SHP77 (cell line): ENCODE measurements at places on chromosomes 7 and 10.

GRCh38 chr7:92276460-92276864 is 30.7 kb downstream of the ANKIB1 start:
- no peak for DNase-seq

GRCh38 chr10:4278186-4278585 is 493.2 kb upstream of the KLF6 start:
- DNase-seq, result no peak

DNA sequence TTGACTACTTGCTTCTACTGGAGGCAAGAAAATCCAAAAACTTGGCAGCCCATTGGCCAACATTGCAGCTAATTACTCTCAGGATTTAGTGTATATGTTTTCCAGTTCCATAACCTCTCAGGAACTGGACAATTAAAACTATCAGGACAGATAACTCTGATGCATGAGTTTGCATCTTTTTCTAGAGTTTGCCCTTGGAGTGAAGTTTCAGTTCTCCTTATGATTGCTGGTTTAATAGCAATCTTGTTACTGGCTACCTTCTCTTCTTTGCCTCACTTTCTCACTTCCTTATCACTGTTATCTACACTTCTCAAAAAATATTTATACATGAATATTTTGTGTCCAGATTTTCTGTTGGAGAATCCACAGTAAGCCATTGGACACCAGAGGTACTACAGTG is 735.9 kb downstream of the PCDH15 start:
- no peak for DNase-seq

- DNase-seq, result no peak
Observed at GRCh38 chr7:26857506-26858240, 6.7 kb downstream of the SKAP2 start.

GRCh38 chr7:98281757-98282606 is 496 bp downstream of the BRI3 start:
- DNase-seq, result no peak
